ENCODE measurements at places on chromosomes 3 and 15. TPM values are rescaled to one million over a fixed set of nuclear protein-coding genes. Genes with fewer than 3 reads are reported as not detected.

GRCh38 chr3:189577050-189577951 is 53.9 kb upstream of the TP63 start:
- no peak for DNase-seq

DNA sequence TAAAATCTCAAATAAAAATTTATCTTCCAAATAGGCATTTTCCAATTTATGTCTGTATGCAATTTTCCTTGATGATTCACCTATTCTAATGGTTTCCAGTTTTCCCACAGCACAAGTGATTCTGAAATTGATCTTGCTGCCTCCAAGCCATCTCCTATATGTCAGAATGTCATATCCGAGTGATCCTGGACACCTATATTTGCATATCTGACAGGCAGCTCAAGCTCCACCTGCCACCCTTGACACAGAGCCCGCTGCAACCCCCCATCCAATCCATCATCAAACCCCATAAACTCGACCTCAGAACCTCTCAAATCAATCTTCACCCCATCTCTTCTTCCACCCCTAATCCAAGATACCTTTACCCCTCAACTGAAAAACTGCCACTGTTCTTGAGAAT is 579.5 kb downstream of the EPHB1 start:
- no peak for DNase-seq

- no peak for DNase-seq
Observed at GRCh38 chr3:189714991-189715961, 84.1 kb downstream of the TP63 start.

GRCh38 chr3:103963599-103963998 is 1403.1 kb upstream of the ALCAM start:
- no peak for DNase-seq

GRCh38 chr3:46898321-46899150 is 21.0 kb downstream of the PTH1R start:
- no peak for DNase-seq

DNA sequence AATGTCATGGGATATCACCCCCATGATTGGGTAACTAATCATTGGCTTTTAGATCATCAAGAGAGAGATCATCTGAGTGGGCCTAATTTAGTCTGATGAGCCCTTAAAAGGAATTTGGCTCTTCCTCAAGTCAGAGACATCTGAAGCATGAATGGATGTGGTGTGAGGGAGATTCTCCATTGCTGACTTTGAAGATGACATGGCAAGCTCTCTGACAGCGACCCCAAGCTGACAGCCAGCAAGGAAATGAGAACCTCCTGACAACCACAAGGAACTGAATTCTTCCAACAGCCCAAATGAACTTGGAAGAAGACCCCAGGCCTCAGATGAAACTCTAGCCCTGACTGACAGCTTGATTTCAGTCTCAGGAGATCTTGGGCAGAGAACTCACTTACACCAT is 108.4 kb upstream of the SPATA12 start:
- DNase-seq = no peak

DNA sequence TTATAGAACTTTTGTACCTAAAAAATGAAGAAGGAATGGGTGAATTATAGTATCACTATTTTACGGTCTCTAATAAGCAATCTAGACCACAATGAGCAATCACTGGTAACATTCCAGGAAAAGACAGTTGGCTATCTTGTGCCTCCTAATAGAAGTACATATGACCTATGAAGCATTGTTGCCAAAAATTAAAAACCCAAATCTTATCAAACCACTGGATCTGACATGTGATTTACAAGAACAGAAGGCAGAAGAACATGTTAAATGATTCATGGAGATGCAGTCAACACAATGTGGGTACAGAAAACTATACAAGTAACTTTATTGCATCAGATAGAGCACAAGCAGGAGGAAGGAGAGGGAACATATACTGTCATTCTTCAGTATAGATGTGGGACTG is 14.5 kb upstream of the HYKK start:
- DNase-seq = no peak

DNA sequence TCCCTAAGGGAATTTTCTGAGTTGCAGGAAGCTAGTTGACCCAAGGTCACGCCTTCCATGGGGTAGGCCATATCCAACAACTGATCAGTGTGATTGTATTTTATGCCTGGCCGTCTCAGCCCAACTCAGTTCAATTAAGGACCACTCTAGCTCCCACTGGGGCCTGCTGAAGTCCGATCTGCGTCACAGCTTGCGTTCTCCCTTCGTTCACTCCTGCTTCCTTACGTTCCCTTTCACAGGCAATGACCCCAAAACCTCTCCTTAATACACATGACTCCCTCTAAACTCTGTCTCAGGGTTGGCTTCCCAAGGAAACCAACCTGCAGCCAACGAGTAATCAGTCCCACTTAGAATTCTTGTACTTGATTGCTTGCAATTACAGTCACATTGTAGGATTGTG is 428.0 kb downstream of the RBMS3 start:
- DNase-seq = no peak

Gene PLCH1
- 0.28 TPM for total RNA-seq

Gene ATP2B2
- total RNA-seq = not detected

Gene GOLGA6L4
- 4.9 TPM for total RNA-seq

Gene FAM227B
- total RNA-seq = 15.2 TPM

Gene EXD1
- not detected for total RNA-seq
